Left ventricle myocardium inferior (tissue), 1 donor: ENCODE measurements at places on chromosomes 7 and 10.

- DNase-seq, result no peak
- H3K36me3 ChIP-seq, result no peaks in the 10 kb centered on the region
- no peaks in the 10 kb centered on the region for H3K27me3 ChIP-seq
- peak overlapping the region; percentile 27 for H3K4me3 ChIP-seq
- H3K27ac ChIP-seq, result peak overlapping the region; percentile 81
Measured at GRCh38 chr7:31918706-31919393, 151.4 kb downstream of the PDE1C start.

DNA sequence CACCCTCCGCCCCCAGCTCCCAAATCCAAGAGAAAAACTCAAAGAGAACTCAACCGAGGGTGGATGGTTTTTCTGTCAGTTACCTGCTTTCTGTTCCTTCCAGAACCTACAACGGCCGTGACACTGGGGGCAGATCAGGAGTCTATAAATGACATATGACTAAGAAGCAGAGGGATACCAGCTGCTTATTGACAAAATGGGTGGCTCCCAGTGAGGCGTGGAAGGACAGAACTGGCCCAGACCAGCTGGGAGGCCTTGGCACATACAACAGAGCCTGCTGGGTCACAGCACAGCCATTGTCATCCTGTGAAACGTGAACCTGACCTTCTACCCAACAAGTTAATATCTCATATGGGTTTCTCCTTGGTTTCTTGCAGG, 84.3 kb upstream of the ADRB1 start:
- H3K27me3 ChIP-seq, result no peaks in the 10 kb centered on the region
- DNase-seq, result no peak
- H3K4me1 ChIP-seq, result peaks cover 20% of the 10 kb centered on the region
- no peak overlapping the region for H3K4me3 ChIP-seq
- no peak overlapping the region for H3K27ac ChIP-seq

DNA sequence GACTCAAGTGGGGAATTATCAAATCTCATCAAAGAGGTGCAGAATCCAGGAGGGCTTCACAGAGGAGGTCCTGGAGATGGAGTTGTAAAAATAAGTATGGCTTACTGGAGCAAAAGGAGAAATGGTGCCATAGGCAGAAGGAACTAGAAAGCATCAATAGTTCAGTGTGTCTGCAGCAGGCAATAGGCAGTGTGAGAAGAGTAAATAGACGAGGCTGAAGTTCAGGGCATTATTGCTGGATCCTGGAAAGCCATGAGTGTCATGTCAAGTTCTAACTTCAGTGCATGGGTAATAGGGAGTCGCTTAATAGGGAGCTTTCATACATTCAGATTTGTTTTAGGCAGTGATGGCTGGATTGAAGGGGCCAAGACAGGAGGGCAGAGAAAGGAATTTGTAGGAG, 39.3 kb downstream of the CYP26A1 start:
- no peaks in the 10 kb centered on the region for H3K4me1 ChIP-seq
- no peaks in the 10 kb centered on the region for H3K36me3 ChIP-seq
- H3K27ac ChIP-seq, result no peak overlapping the region
- peaks cover 37% of the 10 kb centered on the region for H3K27me3 ChIP-seq

- no peaks in the 10 kb centered on the region for H3K36me3 ChIP-seq
- no peak overlapping the region for H3K4me3 ChIP-seq
- H3K27ac ChIP-seq, result no peak overlapping the region
Measured at GRCh38 chr10:30528429-30528786, 94.4 kb downstream of the MAP3K8 start.

- no peak overlapping the region for H3K4me3 ChIP-seq
- H3K36me3 ChIP-seq, result peaks cover 47% of the 10 kb centered on the region
- DNase-seq, result no peak
- H3K27me3 ChIP-seq, result no peaks in the 10 kb centered on the region
- H3K4me1 ChIP-seq, result peaks cover 26% of the 10 kb centered on the region
- H3K27ac ChIP-seq, result no peak overlapping the region
Measured at GRCh38 chr10:100982916-100983830, 4.1 kb downstream of the MRPL43 start.

GRCh38 chr10:33681595-33681994, 347.1 kb upstream of the NRP1 start:
- no peak overlapping the region for H3K27ac ChIP-seq
- H3K27me3 ChIP-seq, result no peaks in the 10 kb centered on the region
- no peak overlapping the region for H3K4me3 ChIP-seq
- no peak for DNase-seq

DNA sequence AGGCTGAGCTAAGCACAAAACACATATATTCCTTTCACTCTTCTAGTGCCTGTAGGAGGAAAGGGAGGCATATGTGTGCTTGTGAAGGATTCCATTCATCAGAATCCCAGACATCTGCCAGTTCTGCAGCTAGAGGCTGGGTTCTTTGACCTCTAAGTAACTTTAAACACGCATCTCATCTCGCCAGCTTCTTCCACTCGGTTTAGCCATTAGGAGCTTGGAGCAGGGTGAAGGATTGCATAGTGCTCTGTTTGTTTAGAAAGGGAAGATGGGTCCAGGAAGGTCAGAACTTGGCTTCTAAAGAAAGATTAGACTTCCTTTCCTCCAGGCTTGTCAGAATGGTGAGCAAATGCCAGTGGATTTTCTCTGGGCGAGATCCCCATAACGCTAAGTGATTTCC, 43.6 kb downstream of the HK1 start:
- H3K4me3 ChIP-seq, result no peak overlapping the region
- H3K4me1 ChIP-seq, result peaks cover 90% of the 10 kb centered on the region
- no peaks in the 10 kb centered on the region for H3K27me3 ChIP-seq
- DNase-seq, result no peak
- peak overlapping the region; percentile 98 for H3K27ac ChIP-seq

- H3K4me1 ChIP-seq, result peaks cover 75% of the 10 kb centered on the region
- no peaks in the 10 kb centered on the region for H3K27me3 ChIP-seq
- H3K36me3 ChIP-seq, result no peaks in the 10 kb centered on the region
- H3K27ac ChIP-seq, result no peak overlapping the region
- no peak overlapping the region for H3K4me3 ChIP-seq
Measured at GRCh38 chr10:122168598-122169394, 102.3 kb upstream of the BTBD16 start.

- peaks cover 90% of the 10 kb centered on the region for H3K27me3 ChIP-seq
- H3K4me1 ChIP-seq, result peaks cover 23% of the 10 kb centered on the region
- no peak within 1 kb of the TSS for H3K27ac ChIP-seq
- H3K4me3 ChIP-seq, result peak within 1 kb of the TSS; percentile 58
- no peak for DNase-seq
- no peaks in the 10 kb centered on the region for H3K36me3 ChIP-seq
Measured at GRCh38 chr10:133336577-133337369, at the start of gene CALY. Gene CALY, minus strand, starts transcription at chr10:133336896. Its CDS starts 7,907 bp downstream, at chr10:133328989.

GRCh38 chr10:123323884-123324283, 169.7 kb downstream of the BUB3 start:
- H3K4me1 ChIP-seq, result no peaks in the 10 kb centered on the region
- no peaks in the 10 kb centered on the region for H3K27me3 ChIP-seq
- H3K36me3 ChIP-seq, result no peaks in the 10 kb centered on the region
- H3K4me3 ChIP-seq, result no peak overlapping the region

DNA sequence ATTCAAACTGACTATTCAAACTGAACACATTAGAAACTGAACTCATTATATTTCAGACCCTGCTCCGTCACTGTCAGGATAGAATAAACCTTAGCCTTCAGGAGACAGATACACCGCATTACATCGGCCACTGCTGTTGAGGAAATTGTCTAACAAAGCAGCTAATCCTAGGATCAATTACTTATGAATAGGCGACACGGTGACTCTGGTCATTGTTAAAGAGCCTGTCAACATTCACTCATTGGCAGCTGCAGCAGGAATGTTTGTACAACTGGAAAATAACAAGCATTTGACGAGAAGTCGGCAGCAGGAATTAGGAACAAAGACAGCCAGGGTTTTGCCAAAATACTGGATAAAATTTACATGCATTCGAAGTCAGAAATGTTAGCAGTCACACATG, 112.0 kb upstream of the MKX start:
- H3K4me1 ChIP-seq, result peaks cover 5% of the 10 kb centered on the region
- H3K4me3 ChIP-seq, result no peak overlapping the region
- H3K27me3 ChIP-seq, result no peaks in the 10 kb centered on the region
- no peak overlapping the region for H3K27ac ChIP-seq
- H3K36me3 ChIP-seq, result no peaks in the 10 kb centered on the region

DNA sequence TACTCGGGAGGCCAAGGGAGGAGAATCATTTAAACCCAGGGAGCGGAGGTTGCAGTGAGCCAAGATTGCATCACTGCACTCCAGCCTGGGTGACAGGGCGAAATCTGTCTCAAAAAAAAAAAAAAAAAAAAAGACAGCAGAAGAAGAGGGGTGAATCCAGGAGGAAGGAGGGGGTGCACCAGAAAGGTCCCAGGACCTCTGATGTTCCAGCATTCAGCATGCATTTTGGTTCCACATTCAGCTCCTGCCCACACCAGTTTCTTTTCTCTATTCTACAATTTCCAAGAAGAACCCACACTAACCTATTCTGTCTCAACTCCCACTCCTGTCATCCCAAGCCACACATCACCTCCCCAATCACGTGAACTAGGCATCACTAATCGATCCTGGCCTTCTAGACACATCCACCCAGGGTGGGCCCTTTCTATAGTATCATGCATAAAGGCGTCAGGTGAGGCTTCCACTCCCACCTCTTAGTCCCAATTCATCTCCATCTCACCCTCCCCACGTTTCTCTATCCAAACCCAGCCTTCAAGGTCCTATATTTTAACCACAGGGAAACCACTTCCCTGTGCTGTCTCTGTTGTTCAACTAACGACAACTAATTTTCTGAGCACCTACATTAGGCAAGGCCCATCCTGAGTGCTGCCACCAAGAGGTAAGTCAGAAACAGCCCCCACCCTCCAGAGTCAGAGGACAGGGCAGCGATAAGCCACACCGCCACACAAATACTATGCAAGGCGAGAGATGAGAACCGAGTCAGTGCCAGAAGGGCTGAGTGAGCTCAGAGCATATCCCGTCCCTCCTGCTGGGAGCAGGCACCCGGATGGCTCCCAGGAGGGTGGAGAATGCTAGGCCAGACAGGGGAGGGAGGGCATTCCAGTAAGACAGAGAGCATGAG, 2.2 kb downstream of the ANXA11 start:
- peaks cover 97% of the 10 kb centered on the region for H3K4me1 ChIP-seq
- H3K27ac ChIP-seq, result peak overlapping the region; percentile 99
- H3K4me3 ChIP-seq, result peak overlapping the region; percentile 90
- H3K36me3 ChIP-seq, result no peaks in the 10 kb centered on the region
- no peaks in the 10 kb centered on the region for H3K27me3 ChIP-seq
- DNase-seq, result peak; percentile 81

- no peaks in the 10 kb centered on the region for H3K4me1 ChIP-seq
- H3K27me3 ChIP-seq, result no peaks in the 10 kb centered on the region
- H3K27ac ChIP-seq, result no peak overlapping the region
- H3K4me3 ChIP-seq, result no peak overlapping the region
- no peaks in the 10 kb centered on the region for H3K36me3 ChIP-seq
Measured at GRCh38 chr10:90274721-90275468, 573.5 kb downstream of the KIF20B start.

DNA sequence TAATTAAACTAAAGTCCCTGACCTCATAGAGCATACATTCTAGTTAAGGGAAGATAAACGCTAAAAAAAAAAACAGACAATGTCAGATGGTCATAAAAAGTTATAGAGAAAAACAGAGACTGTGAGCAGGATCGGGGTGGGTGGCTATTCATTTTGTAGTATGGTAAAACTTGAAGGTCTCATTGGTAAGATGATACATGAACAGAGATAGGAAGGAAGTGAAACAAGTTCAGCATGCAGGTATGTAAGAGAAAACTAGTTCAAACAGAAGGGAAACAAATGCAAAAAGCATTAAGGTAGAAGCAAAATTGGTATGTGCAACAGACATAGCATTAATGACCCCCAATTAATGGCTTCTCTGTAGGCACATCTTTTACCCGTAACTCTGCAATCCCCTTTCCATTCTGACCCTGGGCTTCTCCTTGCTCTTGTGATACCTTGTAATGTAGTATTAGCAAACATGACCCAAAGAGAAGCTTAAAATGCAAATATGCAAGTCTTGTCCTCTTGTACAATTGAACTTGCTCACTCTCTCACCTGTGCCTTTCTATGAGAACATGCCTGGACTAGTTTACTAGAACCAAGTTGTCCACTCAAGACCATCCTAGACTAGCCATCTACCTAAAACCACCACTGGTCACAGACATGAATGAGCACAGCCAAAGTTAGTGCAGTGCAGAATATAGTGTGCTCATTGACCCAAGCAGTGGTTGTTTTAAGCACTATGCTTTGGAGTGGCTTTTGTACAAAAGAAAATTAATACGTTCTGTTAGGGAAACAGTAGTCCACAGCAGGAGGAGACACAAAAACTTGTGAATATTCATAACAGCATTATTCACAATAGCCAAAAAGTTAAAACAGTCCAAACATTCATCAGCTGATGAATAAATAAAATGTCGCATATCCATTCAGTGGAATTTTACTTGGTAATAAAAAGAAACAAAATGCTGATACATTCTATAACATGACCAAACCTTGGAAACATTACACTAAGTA, 57.0 kb downstream of the BRAF start:
- no peak overlapping the region for H3K27ac ChIP-seq
- H3K4me1 ChIP-seq, result peaks cover 33% of the 10 kb centered on the region
- H3K4me3 ChIP-seq, result no peak overlapping the region
- H3K36me3 ChIP-seq, result no peaks in the 10 kb centered on the region
